Stimulated activated CD8-positive, alpha-beta memory T cell treated with anti-CD3 and anti-CD28 coated beads, Interleukin-15, amount 100 ng/mL, for 48 hours (primary cell): ENCODE measurements at places on chromosomes 2 and 18.

GRCh38 chr2:216181351-216181750 is 72.2 kb downstream of the XRCC5 start:
- no peak for DNase-seq

DNA sequence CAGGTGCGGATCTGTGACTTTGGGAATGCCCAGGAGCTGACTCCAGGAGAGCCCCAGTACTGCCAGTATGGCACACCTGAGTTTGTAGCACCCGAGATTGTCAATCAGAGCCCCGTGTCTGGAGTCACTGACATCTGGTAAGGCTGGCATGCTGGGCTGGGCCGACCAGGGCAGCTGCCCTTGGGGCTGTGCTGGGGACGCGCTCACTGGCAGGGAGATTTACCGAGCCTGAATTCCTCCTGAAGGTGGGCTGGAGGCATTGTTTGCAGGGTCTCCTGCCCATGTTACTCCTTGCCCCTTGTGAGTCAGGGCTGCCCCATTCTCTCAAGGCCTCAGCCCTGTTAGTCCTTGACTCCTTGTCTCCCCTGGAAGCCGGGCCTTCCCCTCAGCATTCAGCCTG is 18.7 kb upstream of the GMPPA start:
- DNase-seq = no peak

DNA sequence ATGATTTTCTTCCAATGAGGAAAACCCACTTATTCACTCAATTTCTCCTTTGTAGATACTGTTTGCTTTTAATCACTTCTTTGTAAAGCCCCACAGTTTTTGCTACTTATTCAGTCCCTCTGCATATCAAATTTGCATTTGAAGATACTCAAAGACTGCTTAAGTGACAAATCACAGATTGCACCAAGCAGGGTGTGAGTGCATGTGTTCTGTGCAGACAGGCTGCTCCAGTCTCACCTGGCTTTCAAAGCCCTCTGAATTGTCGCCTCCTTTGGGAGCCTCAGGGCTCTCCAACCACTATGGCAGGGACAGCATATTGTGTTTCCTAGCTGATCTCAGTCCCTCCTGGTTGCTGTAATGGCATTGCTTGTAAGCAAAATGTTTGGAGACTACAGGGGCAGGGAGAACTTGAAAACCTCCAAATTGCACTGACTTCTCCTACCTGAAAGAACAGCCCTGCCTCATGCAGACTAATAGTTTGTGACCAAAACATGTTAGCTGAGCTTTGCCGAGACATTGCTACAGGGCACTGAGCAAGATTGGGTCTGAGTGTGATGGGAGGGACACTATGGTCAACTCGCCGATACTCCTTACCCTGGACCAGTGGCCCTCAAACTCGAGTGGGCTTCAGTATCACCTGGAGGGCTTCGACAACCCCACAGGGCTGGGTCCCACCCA is 96.8 kb downstream of the POLE4 start:
- DNase-seq = no peak

- no peak for DNase-seq
Measured at GRCh38 chr18:11565716-11566115, 43.7 kb upstream of the SLC35G4 start.

GRCh38 chr2:226995625-226996041 is 159.8 kb downstream of the RHBDD1 start:
- DNase-seq = peak; percentile 59

DNA sequence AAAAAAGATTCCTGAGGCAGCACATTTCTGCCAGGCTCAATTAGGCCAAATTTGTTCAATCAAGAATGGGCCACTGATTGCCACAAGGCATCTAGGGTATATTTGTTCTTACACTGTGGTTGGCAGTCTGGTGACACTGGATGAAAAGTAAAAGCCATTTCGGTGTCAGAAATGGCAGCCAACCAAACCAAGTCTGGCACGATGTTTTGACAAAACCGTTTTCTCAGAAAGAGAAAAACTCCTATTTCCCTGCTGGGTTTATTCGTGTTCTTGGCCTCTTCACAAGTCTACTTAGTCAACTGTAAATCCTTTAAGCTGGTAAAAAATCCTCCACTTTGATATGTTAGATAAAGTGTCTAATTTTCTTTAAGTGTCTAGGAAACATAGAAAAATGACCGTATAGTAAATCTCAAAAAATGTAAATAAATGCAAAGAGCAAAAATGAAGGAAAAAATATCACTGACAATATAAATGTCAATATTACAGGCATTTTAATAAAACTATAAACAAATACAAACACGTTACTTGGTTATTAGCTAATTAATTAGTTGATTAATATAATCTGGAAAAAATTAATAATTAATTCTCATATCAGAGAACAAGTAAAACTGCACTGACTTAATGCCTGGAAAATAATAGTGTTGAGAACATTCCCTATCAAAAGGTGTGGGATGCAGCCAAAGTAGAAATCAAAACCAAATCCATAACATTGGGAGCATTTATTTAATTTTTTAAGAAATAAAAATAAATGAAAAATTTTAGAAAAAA is 182.0 kb upstream of the ZNF804A start:
- DNase-seq = no peak

- DNase-seq = no peak
Measured at GRCh38 chr2:65199891-65200290, 27.7 kb upstream of the ACTR2 start.

DNA sequence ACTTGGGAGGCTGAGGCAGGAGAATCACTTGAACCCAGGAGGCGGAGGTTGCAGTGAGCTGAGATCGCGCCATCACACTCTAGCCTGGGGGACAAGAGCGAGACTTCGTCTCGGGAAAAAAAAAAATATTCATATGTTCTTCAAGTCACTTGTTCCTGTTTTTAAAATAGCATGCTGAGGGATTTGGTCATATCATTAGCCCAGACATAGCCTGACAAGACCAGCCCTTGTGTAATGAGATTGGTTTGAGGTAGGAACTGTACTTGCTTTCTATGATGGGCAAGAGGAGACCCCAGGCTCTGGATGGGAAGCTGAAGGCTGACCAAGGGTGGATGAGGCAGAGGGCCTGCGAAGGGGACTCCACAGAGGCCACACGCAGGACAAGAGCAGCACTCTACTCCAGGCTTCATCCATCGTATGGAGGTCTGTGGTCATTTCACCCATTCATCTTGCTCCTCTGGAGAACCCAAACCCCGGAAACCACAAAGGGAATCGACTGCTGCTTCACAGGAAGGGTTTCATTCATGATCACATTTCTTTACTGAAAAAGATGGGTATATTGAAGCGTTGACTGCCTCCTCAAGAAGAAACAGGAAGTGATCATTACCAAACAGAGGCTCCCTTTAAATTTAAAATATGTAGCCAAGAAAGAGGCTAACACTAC is 87.1 kb upstream of the ZNF397 start:
- DNase-seq = no peak
